ENCODE measurements at places on chromosomes 6 and 20.

GRCh38 chr6:137028912-137029311 is 15.9 kb downstream of the IL20RA start:
- DNase-seq = no peak

- no peak for DNase-seq
These were observed 62.3 kb downstream of the PDE7B start for GRCh38 chr6:135913785-135914184.

DNA sequence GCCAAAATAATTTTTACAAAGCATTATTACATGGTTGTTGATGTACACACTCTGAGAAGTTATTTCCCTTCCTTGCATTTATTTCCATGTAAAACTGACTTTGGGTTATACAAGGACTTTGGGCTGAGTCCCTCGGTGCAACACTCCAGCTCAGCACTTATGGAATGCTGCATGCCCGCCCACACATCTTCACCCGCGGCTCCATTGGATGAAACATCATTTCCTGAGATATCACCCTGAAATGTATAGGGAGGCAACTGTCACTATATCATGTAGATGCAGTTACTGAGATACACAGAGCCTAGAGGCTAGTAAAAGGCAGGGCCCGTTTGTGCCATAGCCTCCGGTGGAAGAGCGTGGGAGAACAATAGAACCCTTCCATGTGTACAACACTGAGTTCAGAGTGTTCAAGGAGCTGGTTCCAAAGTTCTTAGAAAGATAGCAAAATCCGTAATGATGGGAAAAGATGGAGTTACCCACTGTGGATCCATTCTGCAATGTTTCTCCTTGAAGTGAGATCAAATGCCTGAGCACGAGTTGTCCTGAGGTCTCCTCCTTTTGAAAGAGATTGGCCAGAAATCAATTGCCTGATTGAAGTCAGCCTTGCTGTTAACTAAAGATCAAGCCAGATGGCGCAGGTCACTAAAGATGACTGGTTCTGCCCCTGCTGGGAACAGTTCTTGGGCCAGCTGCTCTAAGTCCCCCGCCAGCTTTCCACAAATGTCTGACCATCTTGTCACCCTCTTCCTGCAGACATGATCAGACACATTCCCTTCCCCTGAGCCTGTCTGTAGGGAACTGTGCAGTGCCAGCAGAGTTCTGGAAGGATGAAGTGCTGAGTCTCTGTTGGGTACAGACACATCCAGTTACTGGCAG is 100.9 kb upstream of the IYD start:
- DNase-seq = no peak

DNA sequence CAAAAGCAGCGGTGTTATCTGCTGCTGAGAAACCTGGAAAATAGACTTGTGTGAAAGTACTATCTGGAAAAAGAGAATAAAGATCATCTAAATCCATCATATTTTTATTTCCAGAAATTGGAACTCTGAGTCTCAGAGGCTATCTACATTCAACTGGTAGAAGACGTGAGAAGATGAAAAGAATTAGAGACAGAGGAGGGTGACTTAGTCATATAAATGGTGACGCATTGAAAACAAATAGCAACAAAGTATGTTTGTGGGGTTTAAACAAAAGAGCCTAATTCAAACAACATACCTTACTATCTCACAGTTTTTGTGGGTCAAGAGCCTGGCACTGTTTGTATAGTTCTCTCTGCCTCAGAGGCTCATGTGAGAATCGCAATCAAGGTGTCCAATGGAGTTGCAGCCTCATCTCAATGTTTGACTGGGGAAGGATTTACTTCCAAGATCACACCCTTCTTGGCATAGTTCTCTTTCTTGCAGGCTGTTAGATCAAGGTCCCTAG is 757.1 kb upstream of the SLC35B3 start:
- DNase-seq = no peak

GRCh38 chr6:5680095-5680494 is 326.6 kb downstream of the NRN1 start:
- DNase-seq = no peak

GRCh38 chr6:114377881-114378280 is 35.1 kb upstream of the HS3ST5 start:
- DNase-seq = no peak

GRCh38 chr6:37221585-37222124 is 35.9 kb upstream of the TBC1D22B start:
- no peak for DNase-seq

GRCh38 chr20:843912-844311 is 10.4 kb downstream of the FAM110A start:
- DNase-seq = no peak

GRCh38 chr6:115908906-115909559 is 151.7 kb downstream of the FRK start:
- DNase-seq = no peak

- DNase-seq = no peak
These were observed 55.5 kb downstream of the REV3L start for GRCh38 chr6:111427341-111428116.

- no peak for DNase-seq
These were observed 16.2 kb downstream of the BNIP5 start for GRCh38 chr6:36320475-36320874.

DNA sequence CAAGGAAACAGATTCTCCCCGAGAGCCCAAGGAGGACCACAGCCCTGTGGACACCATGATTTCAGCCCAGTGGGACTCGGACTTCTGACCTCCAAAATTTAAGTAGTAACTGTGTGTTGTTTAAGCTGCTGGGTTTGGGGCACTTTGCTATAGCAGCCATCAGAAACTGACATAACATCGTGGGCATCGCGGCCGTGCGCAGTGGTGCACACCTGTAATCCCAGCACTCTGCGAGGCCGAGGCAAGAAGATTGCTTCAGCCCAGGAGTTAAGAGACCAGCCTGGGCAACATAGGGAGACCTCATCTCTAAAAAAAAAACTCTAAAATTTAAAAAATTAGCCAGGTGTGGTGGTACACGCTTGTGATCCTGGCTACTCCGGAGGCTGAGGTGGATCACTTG is 175.8 kb downstream of the PREX1 start:
- no peak for DNase-seq

GRCh38 chr6:163189609-163190008 is 224.9 kb upstream of the QKI start:
- no peak for DNase-seq

DNA sequence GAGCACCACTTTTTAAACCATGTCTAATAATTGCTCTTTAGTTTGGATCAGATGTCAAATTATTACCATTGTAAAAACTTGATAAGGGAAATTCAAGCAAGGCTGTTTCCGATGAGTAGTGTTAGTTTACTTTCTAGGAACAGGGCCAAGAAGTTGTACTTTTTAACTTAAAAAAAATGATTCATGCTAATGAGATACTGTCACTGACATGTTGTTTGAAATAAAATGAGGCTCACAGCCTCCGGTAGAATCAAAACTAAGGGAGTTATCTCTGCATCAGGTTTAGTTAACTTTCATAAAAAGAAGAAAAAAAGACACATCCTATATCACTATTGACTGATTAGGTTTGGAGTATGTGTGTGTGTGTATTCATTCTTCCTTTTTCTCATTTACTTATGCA is 55.2 kb upstream of the SUPT3H start:
- no peak for DNase-seq

DNA sequence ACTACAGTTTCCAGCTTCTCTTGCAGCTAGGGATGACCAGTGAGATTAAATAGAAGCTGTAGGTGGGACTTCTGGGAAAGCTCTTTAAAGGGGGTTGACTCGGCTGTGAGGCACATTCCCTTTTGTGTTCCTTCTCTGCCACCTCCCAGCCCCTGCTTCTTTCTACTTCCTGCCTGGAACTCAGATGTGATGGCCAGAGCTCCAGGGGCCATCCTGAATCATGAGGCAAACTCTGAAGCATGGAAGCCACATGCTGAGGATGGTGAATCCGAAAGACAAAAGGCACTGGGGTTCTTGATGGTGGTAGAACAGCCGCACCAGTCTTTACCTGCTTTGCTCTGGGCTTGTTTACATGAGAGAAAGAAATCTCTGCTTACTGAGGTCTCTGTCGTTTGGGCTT is 9.1 kb downstream of the CEBPB start:
- no peak for DNase-seq

DNA sequence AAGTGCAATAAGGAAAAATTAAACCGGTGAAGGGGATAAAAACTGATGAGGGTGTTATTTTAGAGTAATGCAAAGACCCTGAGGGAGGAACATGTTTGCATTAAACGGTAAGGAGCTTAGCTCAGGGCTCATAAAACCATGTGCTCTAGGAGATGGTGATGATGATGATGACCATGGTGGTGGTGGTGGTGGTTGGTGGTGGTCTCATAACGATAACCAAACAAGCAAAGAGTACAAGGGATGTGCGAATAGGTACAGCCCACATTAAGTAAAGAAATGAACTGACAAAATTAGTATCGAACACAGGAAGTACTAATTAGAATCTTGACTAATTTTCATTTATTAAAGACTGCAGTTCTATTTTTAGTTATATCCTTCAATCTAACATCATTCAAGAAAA is 139.1 kb downstream of the ATXN1 start:
- DNase-seq = no peak

- no peak for DNase-seq
These were observed 35.4 kb downstream of the PIM1 start for GRCh38 chr6:37205175-37205996.

DNA sequence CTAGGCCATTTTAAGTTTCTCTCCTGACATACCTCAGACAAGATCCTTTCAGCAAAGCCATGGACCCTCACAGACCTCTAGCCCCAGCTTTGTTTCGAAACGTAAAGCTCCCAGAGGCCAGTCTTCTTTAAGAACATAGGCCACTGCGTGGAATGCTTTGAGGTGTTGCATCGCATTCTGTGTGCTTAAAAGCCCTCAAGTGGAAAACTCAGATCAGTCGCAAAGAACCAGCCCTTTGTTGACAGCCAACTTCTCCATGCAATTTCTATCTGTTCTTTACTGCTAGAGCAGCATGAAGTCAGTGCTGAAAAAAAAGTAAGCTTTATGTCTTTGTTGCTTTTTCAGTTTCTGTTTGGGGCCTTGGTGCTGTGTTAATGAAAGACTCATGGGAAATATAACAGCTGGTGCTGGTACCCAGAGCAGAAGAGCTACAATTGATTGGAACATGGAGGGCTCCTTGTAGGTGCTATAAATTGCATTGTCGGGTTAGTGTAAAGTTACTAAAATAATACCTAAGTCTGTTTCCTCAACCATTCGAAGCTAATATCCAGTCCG is 142.6 kb downstream of the MAP3K7 start:
- DNase-seq = no peak

GRCh38 chr6:119322034-119322433 is 27.5 kb downstream of the MAN1A1 start:
- DNase-seq = no peak

- DNase-seq = peak; percentile 35
These were observed 133.2 kb upstream of the RPS6KA2 start for GRCh38 chr6:166760288-166760687.

- DNase-seq = no peak
These were observed 4.1 kb upstream of the SPAG4 start for GRCh38 chr20:35611482-35611881.

- DNase-seq = no peak
These were observed 627.9 kb downstream of the PRKN start for GRCh38 chr6:162099685-162100084.

GRCh38 chr20:17902531-17903083 is 66.0 kb downstream of the SNX5 start:
- DNase-seq = no peak

DNA sequence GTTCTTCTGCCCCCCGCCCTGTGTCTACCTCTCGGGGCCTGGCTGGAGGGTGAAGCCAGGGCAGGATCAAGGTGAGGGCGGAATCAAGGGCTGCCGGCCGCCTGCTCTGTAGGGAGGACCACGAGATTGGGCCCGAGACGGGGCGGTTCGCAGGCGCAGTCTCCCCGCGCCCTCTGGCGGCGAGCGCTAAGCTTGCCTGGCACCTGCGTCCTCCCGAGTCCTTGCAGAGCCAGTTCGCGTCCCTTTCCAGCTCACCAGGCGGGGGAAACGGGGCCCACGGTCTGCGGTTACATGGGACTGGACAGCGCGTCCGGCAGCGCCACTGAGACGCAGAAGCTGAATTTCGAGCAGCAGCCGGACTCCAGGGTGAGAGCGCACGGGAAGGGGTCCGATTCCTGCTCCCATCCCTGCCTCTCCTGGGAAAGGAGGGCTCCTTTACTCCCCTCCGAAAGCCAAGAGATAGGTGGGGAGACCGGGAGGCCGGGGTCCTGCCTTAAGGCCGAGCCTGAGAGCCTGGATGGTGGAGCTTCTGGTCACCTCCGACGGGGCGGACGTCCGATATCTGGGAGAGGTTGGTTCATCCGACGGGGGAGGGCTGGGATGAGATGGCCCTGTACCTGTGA is 3.6 kb upstream of the MATN4 start:
- DNase-seq = peak; percentile 29

DNA sequence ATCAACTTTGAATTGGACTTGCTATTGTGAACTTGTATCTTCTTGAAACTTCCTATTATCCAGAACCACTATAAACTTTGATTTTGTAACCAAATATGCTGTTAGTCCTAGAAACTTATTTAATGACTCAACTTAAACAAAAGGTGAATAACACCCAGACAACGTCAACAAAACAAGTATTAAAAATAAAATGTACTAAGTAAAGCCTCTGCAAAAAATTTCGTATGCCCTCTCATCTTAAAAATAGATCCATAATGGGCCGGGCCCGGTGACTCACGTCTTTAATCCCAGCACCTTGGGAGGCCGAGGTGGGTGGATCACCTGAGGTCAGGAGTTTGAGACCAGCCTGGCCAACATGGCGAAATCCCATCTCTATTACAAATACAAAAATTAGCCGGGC is 401.7 kb downstream of the ESR1 start:
- no peak for DNase-seq

- no peak for DNase-seq
These were observed 71.3 kb downstream of the TRERF1 start for GRCh38 chr6:42380228-42380979.

GRCh38 chr6:85453490-85453889 is 3.6 kb downstream of the NT5E start:
- DNase-seq = no peak

DNA sequence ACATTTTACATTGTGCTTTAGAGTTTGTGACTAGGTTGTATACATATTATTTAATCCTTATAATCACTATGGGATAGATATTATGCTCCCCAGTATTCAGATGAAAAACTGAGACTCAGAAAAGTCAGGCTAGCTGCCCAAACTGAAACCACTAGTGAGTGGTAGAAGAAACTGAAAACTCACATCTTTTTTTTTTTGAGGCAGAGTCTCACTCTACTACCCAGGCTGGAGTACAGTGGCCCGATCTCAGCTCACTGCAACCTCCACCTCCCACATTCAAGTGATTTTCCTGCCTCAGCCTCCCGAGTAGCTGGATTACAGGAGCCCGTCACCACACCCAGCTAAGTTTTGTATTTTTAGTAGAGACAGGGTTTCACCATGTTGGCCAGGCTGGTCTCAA is 22.2 kb downstream of the RNF24 start:
- DNase-seq = no peak

GRCh38 chr6:36596356-36596755 is 2.2 kb downstream of the SRSF3 start:
- no peak for DNase-seq

DNA sequence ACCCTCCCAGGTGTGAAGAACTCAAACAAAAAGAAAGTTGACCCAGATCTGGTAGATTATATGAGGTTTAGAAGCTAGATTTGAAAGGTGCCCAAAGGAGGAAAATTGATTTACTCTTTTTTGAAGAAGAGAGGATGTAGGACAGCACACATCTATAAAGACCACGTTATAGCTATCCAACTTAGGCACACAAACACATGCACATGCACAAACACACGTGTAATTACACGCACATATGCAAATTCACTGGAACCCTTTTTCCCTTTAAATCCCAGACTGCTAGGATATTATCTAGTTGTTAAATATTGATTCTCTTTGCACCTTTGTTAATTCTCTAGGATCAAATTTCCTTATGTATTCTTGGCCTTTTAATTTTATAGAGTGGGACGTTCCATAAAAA is 272.8 kb upstream of the TBX18 start:
- no peak for DNase-seq

All from stimulated activated CD8-positive, alpha-beta memory T cell treated with anti-CD3 and anti-CD28 coated beads, Interleukin-12 subunit alpha, Interleukin-12 subunit beta, amount 100 ng/mL, for 1 hour (primary cell).